Aorta (tissue), 5 donors: ENCODE measurements at places on chromosomes 1 and 21. TPM values are rescaled to one million over a fixed set of nuclear protein-coding genes. Genes with fewer than 3 reads are reported as not detected.

GRCh38 chr1:32900956-32901822, at the start of gene TMEM54:
Gene TMEM54 (minus strand): TSS chr1:32901389. CDS start chr1:32901238, 151 bp downstream.
- H3K4me3 ChIP-seq: peak within 1 kb of the TSS; percentile 58
- no peaks in the 10 kb centered on the region for H3K27me3 ChIP-seq
- DNase-seq: peak; percentile 73
- H3K27ac ChIP-seq: no peak within 1 kb of the TSS
- H3K36me3 ChIP-seq: no peaks in the 10 kb centered on the region

GRCh38 chr1:94876362-94876761, 50.5 kb downstream of the CNN3 start:
- H3K27ac ChIP-seq: no peak overlapping the region
- no peak for DNase-seq
- H3K4me1 ChIP-seq: no peaks in the 10 kb centered on the region
- no peaks in the 10 kb centered on the region for H3K36me3 ChIP-seq
- no peaks in the 10 kb centered on the region for H3K27me3 ChIP-seq

GRCh38 chr21:46163380-46163779, 8.0 kb upstream of the FTCD start:
- H3K4me3 ChIP-seq: no peak overlapping the region
- H3K27ac ChIP-seq: no peak overlapping the region
- H3K27me3 ChIP-seq: no peaks in the 10 kb centered on the region
- no peaks in the 10 kb centered on the region for H3K36me3 ChIP-seq
- no peaks in the 10 kb centered on the region for H3K4me1 ChIP-seq

DNA sequence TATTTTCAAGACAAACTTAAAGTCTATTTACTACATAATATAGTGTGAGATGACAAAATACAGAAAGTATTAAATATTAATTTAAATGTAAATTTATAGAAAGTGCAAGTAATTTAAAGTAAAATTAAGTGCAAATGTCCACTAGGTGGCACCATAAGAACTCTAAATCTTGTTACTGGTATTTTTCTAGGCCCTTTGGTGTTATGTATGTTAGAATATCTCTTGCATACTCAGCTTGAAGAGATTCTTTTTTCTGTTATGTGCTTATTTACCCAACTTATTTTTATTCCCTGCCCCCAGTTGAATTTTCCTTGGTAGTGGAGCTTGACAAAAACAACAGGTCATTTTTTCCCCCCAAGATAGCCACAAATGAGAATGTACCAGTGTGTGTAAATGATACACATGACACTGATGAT, 71.5 kb downstream of the RPS6KC1 start:
- no peak for DNase-seq
- no peaks in the 10 kb centered on the region for H3K4me1 ChIP-seq
- H3K27me3 ChIP-seq: no peaks in the 10 kb centered on the region
- H3K27ac ChIP-seq: no peak overlapping the region
- no peaks in the 10 kb centered on the region for H3K36me3 ChIP-seq

LCE1D gene
- not detected for total RNA-seq
